ENCODE measurements at places on chromosomes 4 and X. TPM values are rescaled to one million over a fixed set of nuclear protein-coding genes. Genes with fewer than 3 reads are reported as not detected.

RHOXF2B gene
- not detected for polyA plus RNA-seq

PCSK1N gene
- polyA plus RNA-seq: 368 TPM

GLUD2 gene
- polyA plus RNA-seq: 0.42 TPM

PPP1R2C gene
- not detected for polyA plus RNA-seq

DDX60 gene
- polyA plus RNA-seq: 3.4 TPM

MID1 gene
- polyA plus RNA-seq: 3.3 TPM

Measured in pancreas (tissue), 10 donors.